ENCODE measurements at places on chromosomes 11 and 22. TPM values are rescaled to one million over a fixed set of nuclear protein-coding genes. Genes with fewer than 3 reads are reported as not detected.

DNA sequence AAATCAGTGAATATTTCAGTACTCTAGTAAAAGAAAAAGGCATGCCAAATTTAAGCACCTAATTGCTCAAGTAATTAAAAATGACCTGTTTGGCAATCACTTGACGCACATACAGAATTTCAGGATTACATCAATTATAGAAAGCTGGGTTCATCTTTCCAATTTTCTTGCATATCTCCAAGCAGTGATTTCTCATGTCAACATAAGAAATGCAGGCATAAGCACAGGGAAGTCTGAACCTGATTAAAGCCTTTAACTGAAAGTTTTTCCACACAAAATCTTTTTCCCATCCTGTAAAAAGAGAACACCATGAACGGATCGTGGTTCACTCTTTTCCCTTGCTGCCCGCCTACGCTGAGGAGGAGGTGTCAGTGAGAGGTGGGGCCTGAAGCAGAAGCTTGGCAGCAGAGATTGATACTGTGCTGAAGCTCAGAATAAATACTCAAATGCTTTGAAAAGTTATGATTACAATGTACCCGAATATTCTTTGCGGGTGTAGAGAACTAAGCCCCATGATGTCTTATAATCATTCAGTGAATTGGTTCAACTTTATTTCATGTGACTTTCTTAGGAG lies 704.1 kb upstream of the CCDC90B start:
- no peak for DNase-seq
- no peaks in the 10 kb centered on the region for H3K4me1 ChIP-seq
- no peaks in the 10 kb centered on the region for H3K36me3 ChIP-seq
- H3K27ac ChIP-seq: no peak overlapping the region

- H3K36me3 ChIP-seq: no peaks in the 10 kb centered on the region
- peaks cover 12% of the 10 kb centered on the region for H3K4me1 ChIP-seq
- H3K4me3 ChIP-seq: no peak overlapping the region
- no peaks in the 10 kb centered on the region for H3K27me3 ChIP-seq
Observed at GRCh38 chr11:66854231-66854661, 2.6 kb upstream of the LRFN4 start.

Gene GDPD4
- not detected for total RNA-seq

Gene FOLR1
- total RNA-seq: 64.9 TPM

Gene F2
- total RNA-seq: not detected

- no peaks in the 10 kb centered on the region for H3K27me3 ChIP-seq
- no peak for DNase-seq
- H3K27ac ChIP-seq: no peak overlapping the region
- no peak overlapping the region for H3K4me3 ChIP-seq
- peaks cover 45% of the 10 kb centered on the region for H3K4me1 ChIP-seq
- H3K36me3 ChIP-seq: no peaks in the 10 kb centered on the region
Observed at GRCh38 chr11:111413849-111414248, 34.8 kb upstream of the POU2AF1 start.

Gene ELMOD1
- total RNA-seq: not detected

GRCh38 chr11:113148652-113149051 lies 165.7 kb upstream of the TTC12 start:
- H3K27me3 ChIP-seq: no peaks in the 10 kb centered on the region
- H3K27ac ChIP-seq: no peak overlapping the region
- DNase-seq: no peak

Gene MIF
- total RNA-seq: 534 TPM

DNA sequence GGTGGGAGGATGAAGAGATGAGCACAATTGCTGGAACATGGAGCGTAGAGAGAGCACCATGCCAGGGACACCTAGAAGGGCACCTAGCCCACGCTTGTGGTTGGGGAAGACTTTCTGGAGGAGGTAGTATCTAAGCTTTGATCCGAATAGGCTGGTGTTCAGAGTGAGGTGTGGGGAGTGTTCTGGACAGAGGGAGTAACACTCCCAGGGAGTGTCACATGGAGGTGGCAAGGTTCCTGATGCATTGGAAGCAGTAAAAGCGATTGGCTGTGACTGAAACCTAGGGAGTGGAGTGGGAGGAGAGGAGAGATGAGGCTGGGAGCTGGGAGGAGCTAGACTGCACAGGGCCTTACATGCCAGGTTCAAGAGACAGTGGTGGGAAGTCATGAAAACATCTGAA lies 188.0 kb upstream of the NCAM1 start:
- no peaks in the 10 kb centered on the region for H3K27me3 ChIP-seq
- H3K27ac ChIP-seq: no peak overlapping the region
- H3K4me3 ChIP-seq: no peak overlapping the region
- DNase-seq: no peak
- H3K36me3 ChIP-seq: no peaks in the 10 kb centered on the region
